ENCODE measurements at places on chromosomes 11 and 22.

GRCh38 chr22:41380993-41381328 lies 781 bp upstream of the TEF start:
- no peak for DNase-seq

DNA sequence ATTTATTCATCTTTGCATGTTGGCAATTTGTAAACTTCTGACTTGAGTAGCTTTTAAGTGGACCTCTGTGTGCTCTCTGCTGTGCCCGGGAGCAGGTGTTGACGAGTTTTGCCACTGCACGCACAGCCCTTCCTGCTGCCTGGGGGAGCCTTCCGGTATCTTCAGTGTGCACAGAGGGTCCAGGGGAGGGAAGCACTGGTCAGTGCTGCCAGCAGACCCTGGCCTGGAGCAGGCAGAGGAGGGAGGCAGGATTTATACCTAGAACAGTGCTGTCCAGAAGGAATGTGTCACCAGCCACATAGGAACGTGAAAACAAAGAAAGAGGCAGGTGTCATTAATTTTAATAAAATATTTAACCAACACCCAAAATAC lies 403.6 kb downstream of the TBC1D22A start:
- no peak for DNase-seq

- DNase-seq, result no peak
Measured at GRCh38 chr11:34114471-34114870, 9.0 kb downstream of the NAT10 start.

DNA sequence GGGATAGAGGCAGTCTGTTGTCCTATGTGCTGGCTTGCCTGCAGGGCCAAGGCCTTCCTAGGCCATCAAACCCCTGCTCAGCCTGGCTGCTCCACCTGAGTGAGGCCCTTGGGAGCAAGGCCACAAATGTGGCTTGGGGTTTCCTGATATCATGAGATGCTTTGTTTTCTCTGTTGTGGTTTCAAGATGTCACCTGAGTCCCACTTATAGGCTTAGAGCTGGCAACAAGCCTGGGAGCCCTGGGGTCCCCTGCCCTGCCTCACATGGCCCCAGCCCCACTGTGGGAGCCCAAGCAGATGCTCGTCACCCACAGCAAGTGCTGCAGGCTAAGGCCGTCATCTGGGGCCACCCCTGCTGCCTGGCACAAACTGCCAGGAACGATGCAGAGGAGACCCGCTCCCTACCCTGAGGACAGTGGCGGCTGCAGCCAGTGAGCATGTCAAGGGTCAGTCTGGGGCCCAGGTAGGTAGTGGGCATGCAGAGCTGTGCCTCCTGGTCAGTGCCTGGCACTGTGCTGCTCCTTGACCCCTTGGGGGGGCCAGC lies 75.4 kb upstream of the KCNQ1OT1 start:
- no peak for DNase-seq

GRCh38 chr22:38733724-38734381 lies 21.9 kb downstream of the SUN2 start:
- no peak for DNase-seq

GRCh38 chr11:117059611-117060148 lies 38.5 kb downstream of the SIK3 start:
- DNase-seq, result no peak

- no peak for DNase-seq
Measured at GRCh38 chr11:102469196-102469821, 16.7 kb upstream of the TMEM123 start.

DNA sequence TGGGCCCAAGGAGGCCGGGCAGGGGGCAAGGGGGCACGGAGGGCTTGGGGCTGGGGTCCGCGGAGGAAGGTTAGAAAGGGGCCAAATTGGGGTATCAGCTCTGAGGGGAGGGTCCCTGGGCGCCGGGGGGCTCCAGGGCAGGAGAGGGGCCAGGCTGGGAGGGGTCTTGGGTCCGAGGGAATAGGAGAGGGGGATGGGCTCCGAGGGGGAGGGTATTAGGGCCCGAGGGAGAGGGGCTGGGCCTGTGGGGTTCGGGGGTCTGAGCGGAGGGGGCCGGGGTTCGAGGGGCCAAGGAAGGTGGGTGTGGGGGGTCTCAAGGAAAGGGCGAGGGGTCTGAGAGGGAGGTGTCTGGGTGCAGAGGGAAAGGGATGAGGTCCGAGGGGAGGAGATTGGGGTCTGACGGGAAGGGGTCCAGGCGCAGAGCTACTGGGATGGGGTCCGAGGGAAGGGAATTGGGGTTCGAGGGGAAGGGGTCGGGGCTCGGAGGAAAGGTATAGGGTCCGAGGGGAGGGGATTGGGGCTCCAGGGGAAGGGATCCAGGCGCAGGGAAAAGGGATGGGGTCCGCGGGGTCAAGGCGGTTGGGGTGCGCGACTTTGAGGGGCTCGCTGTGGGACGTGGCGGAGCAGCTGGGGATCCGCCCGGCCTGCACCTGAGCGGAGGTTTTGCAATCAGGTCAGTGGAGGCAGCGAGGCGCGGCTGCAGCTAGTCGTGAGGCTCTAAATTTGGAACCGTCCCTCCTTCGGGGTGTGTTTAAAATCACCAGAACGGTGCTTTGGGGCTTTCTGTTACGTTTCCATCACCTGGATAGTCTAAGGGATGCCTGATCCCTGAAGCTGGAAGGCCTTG lies 728 bp downstream of the CTTN start:
- no peak for DNase-seq

DNA sequence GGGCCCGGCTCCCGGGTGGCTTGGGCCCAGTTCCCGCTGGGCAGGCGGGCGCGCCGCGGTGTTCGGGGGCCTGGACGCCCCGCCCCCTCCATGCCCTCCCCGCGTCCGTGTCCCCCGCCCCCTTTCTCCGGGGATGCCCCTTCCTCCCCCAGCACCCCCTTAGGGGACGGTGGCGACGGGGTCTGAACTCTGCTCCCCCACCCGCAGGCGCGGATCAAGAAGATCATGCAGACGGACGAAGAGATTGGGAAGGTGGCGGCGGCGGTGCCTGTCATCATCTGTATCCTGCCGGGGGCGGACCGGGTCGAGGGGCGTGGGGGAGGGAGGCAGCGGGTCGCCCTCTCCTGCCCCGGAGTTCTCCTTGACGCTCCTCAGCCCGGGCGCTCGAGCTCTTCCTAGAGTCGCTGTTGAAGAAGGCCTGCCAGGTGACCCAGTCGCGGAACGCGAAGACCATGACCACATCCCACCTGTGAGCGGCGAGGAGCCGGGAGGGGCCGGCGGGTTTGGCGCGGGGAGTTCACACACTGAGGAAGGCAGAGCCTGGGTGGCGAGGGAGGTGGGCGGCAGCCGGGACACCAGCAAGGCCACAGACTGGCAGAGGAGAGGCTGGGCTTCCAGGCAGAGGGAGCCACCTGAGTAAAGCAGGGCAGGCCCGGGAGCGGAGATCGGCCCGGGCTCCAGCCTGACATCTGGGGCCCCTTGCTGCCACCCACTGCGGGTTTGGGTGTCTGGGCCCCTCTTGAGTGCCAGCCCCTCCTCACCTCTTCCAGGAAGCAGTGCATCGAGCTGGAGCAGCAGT lies 546 bp downstream of the DRAP1 start:
- no peak for DNase-seq

GRCh38 chr11:19683141-19683805 lies 29.4 kb upstream of the NAV2 start:
- DNase-seq, result no peak

DNA sequence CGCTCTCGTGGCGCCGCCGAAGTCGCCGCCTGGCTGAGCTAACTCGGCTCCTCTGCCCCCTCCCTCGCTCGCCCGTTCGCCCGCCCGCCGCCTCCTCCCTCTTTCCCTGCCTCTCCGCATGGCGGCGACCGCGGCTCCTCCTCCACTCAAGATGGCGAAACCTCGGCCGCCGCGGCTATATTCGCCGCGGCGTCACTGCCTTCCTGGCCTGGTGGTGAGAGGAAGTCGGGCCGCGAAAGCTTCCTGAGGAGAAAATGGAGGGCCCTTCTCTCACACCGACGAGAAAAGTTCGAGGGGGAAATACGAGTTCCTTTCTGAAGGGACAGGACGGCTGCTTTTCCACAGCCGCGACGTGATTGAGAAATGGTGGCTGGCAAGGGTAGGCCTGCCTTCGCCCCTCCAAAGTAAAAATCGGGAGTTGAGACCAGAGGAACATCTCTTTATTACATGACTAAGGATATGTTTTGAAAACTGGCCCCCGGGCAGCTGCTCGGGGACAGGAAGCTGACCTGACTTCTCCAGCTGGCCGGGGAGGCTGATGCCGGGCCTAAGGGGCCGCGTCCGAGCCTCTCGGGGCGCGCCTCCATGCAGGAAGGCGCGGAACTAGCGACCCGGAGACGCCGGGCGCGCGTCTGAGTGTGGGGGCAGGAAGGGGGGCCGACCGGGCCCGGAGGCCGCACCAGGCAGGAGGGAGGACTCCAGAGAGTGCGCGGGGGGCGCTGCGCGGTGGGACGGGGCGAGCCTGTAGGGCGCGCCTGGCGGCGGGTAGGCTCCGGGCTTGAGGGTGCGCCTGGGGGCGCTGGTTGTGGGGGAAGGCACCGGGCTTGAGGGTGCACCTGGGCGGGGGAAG lies at the start of gene DDX6:
Gene DDX6, minus strand, starts transcription at position 54 of the 850 bp plus-strand sequence. CDS start 4,913 bp downstream, outside the sequence.
- peak; percentile 74 for DNase-seq

DNA sequence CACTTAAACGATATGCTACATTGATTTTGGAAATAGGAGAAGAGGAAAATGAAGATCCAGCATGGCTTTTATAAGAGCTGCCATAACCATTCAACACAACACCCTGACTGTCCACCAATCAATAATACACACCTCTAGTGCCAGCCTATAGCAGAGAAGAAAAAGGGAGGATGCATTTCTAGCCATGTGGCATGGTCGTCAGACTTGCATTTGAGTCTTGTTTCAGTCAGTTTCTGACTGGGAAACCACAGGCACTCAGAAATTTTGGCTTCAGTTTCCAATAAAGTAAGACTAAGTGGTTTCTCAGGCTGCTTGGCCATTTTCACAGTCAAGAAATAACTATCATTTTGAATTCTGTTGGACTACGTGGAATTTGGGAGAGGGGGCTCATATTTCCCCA lies 523.5 kb upstream of the LRRC4C start:
- no peak for DNase-seq

- no peak for DNase-seq
Measured at GRCh38 chr11:62953811-62954210, 31.0 kb downstream of the SLC22A6 start.

GRCh38 chr22:38243007-38243765 lies 29.6 kb downstream of the TMEM184B start:
- peak; percentile 44 for DNase-seq

DNA sequence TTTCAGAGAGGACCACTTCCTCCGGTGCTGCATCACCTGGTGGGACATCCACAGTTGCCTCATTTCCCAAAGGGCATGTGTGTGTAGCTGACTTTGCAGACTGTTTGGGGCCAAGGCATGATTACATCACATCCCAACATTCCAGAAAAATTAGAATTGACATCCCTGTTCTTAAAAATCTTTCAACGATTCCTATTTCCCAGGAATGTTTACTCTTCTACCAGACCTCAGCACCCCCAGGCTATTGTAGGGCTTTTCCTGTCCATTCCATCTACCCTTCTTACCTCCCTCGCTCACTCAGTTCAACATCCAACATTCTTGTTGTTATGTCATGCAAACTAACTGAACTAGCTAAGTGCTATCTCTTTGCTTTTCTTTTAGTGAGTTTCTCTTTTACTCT lies 37.3 kb downstream of the PIWIL4 start:
- DNase-seq, result no peak

- DNase-seq, result no peak
Measured at GRCh38 chr11:133803026-133803425, 42.3 kb downstream of the SPATA19 start.

GRCh38 chr22:17319546-17319945 lies 49.7 kb upstream of the CECR2 start:
- DNase-seq, result no peak

DNA sequence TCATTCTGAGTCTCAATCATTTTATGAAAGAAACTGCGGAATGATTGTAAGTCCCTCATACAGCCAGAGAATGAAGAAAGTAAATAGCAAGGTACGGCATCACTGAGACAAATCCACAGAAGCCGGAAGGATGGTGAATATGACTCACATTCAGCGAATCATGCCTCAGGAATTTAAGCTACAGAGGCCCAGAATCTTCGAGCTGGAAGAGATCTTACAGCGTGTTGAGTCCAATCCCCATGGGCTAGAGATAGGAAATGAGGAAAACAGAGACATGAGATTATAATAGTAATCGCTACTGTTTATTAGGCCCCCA lies 173.2 kb downstream of the KIF18A start:
- no peak for DNase-seq

- DNase-seq, result no peak
Measured at GRCh38 chr11:10660323-10660722, 33.2 kb downstream of the IRAG1 start.

GRCh38 chr11:1916132-1916985 lies 3.1 kb upstream of the TNNT3 start:
- no peak for DNase-seq

DNA sequence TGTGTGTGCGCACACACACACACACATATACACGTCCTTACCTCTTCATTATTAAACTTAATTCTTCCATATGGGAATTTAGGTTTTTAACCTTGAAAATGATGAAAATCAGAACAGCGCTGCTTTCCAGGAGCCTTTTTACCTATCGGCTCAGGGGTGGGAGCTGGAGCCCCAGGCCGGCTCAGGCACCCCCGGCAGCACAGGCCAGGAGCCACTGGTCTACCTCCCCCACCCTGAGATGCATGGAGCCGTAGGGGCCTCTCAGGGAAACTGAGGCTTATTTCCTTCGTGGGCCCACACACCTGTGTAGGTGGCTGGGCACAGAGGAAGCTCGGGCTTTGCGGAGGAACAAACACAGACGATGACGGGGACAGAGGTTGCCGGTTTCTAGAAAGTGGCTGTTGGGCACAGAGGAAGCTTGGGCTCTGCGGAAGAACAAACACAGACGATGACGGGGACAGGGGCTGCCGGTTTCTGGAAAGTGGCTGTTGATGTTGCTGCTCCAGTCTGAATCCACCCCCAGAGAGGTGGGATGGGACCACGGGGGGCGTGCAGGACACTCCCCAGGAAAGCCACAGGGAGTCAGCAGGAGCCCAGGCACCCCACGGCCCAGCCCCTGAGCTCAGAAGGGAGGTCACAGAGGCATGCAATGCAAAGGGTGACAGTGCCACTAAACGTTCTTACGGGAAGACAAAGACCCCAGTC lies 149.4 kb downstream of the BRD1 start:
- DNase-seq, result no peak

GRCh38 chr11:121449626-121450025 lies 2.5 kb upstream of the SORL1 start:
- no peak for DNase-seq

DNA sequence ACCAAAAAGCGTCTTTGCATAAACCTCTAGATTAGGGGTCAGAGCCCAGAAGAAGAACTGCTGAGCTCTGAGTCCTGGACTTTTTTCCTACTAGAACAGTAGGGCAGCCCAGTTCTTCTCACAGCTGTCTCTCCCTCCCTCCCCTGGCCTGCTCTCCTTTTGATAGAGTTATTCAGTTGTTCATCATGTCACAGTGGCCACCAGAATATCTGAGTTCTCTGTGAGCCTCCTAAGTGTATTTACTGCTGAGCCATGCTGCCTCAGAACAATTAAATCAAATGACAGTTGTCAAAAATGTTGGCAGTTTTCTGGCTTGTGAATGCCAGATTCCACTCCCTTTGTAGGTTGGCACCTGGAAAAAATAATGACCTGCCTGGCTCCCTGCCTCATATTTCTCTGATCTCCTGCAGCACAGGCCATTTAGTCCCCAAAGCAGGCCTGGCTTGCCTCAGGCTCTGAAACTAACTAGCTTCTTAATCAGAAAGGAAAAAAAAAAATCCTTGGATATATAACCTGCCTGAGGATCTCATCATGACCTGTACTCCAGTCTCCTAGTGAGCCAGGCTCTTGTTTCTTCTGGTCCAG lies 377.4 kb upstream of the LARGE1 start:
- DNase-seq, result no peak

Data from NCI-H187 (cell line).